ENCODE measurements at places on chromosomes 12 and 14. TPM values are rescaled to one million over a fixed set of nuclear protein-coding genes. Genes with fewer than 3 reads are reported as not detected.

The INSM2 gene
- total RNA-seq, result not detected

GRCh38 chr12:120879102-120879501 is 25.1 kb downstream of the SPPL3 start:
- no peak for DNase-seq

The XPOT gene
- 120 TPM for total RNA-seq

The DBX2 gene
- not detected for total RNA-seq

The SCN8A gene
- 0.39 TPM for total RNA-seq

DNA sequence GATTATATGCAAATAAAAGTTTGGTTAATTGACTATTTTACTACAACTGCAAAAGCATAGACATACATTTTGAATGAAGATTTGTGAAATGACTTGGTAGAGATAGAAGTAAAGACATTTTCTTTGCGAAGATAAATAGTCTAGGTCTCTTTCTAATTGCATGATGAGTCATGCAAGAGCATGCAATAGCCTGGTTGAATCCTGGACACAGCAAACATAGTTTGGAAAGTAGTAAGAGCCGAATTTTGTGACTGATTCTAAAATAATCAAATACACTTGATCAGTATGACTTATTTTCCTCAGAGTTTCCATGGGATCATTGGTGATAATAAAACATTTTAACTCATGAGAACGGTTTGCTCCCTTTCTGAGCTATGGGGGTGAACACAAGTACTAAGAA is 27.7 kb upstream of the CAND1 start:
- no peak for DNase-seq

GRCh38 chr14:92014040-92014439 is 25.8 kb downstream of the TRIP11 start:
- no peak for DNase-seq

The C12orf60 gene
- total RNA-seq, result 2.2 TPM
